ENCODE measurements at places on chromosomes 2 and 18.

DNA sequence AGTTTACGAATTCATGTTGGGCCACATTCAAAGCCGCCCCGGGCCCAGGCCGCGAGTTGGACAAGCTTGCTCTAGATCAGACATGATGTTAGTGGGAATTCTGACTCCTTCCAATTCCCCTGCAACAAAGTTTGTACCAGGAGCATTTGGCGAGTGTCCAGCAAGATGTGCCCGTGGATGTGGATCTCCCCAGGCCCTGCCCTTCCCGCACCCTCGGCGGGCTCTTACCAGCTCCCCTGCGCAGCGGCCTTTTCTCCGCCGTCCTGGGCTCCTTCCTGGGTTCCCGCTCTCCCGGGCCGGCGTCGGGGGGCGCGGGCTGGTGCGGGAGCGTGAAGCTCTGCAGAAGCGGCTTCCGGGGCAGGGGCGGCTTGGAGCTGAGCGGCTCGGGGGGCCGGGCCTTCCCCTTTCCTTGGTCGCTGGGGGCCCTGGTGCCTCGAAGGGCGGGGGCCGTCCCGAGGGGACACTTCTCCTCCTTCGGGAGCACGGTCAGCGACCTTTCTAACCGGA is 90.8 kb upstream of the MGAT4A start:
- no peak for DNase-seq

- DNase-seq, result no peak
Observed at GRCh38 chr2:64563436-64563938, 39.4 kb downstream of the AFTPH start.

GRCh38 chr2:154700136-154700535 is 1.6 kb downstream of the KCNJ3 start:
- DNase-seq, result no peak

DNA sequence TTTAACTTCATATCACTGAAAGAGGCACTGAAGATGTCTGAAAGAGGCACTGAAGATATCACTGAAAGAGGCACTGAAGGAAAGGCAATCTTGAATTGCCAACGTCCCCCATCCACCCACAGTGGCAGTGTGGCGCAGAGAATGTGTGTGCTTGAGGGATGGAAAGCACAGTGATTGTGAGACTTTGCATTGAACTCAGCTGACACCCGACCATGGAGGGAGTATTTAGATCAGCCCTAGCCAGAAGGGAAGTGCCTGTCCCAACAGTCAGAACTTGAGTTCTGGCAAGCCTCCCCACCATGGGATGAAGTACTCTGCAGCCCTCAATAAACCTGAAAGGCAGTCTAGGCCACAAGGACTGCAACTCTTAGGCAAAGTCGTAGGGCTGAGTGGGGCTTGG is 33.8 kb downstream of the MAP4K3 start:
- DNase-seq, result no peak

- DNase-seq, result no peak
Observed at GRCh38 chr2:75311521-75311920, 112.2 kb upstream of the TACR1 start.

DNA sequence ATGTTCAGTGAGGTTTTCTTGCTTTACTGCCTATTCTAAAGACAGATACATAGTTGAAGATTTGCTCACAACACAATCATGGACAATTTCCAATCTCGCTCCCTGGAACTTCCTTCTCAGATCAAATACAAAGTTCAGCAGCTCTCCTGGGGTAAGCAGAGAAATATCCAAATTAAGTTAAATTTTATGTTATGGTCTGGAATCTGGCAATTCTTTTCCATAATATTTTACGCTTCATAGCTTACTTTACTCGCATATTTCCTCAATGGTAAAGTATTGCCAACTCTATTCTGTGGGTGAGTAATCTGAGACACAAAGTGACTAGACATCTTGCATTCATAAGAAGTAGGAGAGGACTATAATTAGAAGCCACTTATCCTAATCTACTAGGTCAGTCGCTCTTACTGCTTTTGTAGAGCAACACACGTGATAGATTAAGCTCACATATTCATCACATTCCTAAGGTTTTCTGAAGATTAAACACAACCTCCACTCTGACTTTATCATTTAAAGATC is 529.4 kb downstream of the CCDC85A start:
- DNase-seq, result no peak

DNA sequence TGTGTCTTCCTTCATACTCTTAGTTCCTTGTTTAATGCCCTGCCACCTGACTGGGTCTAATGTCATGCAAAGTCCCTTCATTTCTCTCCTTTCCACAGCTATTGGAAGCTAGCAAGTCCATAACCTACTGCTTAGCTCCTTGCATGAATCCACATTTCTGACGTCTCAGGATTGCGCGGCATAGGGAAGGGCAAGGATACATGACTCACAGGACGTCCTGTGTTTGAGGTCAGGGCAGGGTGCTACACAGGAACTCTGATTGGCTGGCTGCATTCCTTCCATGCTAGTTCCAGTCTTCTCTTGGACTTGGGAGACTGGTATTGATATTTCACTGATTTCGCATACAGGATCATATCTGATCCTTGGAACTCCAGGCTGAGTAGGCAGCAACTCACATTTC is 137.9 kb downstream of the CDH2 start:
- no peak for DNase-seq

- DNase-seq, result no peak
Observed at GRCh38 chr2:148882051-148882450, 7.0 kb downstream of the KIF5C start.

- DNase-seq, result no peak
Observed at GRCh38 chr2:13968811-13969210, 663.7 kb upstream of the LRATD1 start.

DNA sequence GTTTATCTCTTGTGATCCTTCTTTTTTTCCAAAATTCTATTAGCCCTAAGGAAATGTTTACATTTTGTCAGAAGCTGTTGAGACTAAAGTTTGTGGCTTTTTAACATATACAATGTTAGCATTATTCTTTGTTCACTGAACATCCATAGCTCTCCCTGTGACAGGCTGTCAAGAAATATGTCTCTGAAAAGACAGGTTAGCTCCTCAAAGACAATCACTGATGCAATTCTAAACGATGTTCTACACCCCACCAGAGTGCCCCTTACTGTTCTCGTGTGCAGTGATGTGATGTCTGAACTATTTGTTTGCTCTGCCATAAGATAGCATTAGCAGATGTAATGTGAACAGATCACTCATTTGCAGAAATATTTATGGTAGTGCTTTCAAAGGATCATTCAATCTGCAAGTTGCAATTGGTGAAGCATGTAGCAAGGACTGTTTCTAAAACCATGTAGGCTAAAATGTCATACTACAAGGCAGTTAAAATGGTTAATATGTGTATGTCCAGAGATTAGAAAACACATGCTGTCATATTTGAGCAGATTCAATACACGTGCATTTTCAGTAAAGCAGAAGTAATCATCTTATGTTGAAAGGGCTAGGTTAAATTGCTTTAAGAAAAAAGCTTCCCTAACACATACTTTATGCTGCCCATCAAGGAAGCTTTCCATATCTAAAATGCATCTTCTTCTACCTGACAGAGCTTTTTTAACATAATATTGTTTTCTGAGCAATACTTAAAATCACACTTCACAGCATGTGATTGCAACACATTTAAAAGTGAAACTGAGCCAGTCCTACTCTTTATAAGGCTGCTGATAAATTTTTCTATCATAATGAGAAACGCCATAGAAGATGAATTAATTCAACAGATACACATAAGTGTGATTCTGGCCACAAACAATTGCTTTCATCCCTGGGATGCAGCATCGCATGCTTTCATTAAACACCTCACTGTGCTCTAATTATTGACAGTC is 285.7 kb upstream of the UBE2E3 start:
- no peak for DNase-seq

DNA sequence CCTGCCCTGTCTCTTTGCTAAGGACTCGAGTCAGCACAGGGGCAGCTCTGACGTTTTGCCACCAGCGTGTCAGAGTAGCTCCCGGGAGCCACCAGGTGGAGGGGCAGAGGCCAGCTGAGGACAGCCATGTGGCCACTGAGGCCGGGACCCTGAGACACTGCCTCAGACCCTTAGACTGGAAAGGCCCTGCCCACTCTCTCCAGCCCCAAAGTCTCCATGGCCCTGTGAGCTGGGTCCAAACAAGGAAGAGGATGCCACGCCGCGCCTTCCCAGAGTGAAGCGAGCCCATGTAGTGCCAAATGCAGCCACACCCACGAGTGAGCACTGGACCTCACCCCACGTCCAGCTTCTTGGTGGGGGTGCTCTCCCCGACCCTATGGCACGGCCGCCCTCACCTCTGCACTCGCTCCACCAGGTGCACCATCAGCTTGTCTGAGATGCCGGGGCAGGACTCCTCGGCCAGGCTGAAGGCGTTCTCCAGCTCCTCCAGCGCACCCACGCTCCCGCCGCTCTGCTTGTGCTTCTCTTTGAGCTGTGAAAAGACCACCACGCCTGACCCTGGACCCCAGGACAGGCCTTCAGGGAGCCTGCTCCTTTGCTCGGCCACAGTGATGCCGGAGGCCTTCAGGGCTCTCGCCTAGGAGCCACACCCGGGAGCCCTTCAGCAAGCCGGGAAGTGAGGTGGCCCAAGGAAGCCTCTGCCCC is 12.2 kb downstream of the STK25 start:
- DNase-seq, result no peak

DNA sequence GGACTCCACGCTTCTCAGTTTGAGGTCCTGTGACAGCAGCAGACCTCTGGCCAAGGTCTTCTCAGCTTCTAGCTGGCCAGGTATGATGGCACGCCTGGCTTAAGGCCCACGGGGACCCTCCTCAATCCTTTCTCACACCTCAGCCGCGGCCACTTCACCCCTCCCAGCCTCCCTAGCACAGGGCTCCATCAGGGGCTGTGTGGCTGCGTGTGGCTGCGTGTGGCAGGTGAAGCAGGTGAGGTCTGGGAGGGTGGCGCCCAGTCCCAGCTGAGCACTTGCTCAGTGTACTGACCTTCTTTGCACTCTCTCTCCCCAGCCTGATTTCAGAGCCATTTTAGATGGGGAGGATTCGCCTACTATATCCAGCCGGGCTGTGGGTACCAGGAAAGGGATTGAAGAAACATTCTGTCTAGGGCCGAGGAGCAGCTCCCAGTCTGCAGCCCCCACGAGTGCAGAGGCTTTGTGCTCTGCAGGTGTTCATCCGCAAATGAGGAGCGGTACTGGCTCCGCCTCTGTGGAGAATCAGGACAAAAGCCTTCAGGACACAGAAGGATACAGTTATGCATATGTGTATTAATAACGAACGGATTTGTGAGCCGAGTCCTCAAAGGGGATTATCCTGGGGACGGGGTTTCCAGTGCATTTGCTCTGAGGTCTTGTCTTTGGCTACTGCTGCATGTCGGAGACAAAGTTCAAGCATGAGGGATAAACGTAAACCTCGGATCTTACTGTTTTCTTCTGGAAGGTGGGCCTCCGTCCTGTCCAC is 236.9 kb upstream of the RAB6C start:
- no peak for DNase-seq

DNA sequence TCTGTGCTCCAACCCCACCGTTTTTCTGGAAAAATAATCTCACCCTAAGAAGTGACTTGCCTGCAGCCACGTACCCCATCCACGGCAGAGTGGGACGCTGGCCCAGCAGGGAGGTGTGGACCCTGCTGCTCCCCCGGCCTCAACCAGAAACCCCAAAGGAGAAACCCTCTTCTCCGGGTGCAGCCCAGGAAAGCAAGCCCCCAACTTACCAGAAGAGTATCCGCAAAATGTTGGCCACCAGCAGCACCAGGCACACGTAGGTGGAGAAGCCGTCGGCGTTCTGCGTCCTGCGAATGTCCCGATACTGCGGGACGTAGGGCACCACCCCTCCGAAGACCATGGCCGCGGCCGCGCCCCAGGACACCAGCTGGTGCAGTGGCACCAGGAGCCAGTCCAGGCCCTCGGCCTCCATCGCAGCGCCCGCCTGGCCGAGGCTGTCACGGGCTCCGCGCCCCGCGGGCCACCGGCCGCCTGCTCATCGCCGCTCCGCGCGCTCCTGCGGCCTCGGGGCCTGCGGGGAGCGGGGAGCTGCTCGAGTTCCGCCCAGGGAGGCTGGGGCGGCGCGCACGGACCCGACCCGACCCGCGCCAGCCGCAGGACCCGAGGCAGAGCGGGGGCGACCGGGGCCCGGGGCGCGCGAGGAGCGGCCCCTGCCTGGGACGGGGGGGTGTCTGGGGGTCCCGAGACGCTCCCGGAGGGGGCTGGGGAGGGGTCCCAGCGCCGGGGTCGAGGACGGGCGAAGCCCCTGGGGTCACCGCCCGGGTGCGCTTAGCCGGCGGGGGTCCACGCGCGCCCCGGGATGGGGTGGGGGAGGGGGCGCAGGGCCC is 725 bp downstream of the SLC66A2 start:
- DNase-seq, result no peak

GRCh38 chr2:239311132-239312040 is 89.4 kb downstream of the HDAC4 start:
- DNase-seq, result no peak

- no peak for DNase-seq
Observed at GRCh38 chr2:183564726-183565125, 440.5 kb downstream of the NUP35 start.

DNA sequence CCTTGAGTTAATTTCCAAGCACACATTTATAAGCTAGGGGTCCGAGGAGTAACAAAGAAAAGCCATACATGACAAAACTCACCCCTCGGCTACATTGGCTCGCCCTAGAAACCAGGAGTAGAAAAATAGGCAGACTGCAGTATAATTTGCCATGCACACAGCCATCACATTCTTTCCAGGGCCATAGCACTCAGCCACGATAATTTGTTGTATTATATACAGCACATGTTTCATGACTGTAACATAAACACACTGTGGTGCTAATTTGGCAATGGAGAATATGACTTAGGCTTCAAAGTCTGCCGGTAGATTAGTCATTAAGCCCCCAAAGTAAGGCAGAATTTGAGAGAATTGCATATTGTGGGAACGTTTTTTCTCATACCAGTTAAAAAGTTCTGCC is 254.9 kb downstream of the ZNF521 start:
- no peak for DNase-seq

- no peak for DNase-seq
Observed at GRCh38 chr2:164655336-164655735, 34.1 kb upstream of the GRB14 start.

DNA sequence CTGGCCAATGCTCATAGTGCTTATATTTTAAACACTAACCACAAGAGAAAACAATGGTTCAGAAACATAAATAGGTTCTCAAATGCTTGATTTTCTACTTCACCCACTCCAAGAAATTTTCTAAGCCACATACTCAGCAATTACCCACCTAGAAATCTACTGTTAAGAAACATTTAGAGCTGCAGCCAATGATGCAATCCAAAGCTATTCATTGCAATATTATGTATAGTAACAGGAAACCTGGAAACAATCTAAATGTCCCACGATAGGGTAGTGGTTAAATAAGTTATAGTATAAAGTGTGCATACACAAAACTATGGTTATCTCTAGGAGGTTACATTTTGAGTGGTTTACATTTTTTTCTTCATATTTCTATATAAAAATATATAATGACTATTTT is 5.7 kb downstream of the FAM237A start:
- DNase-seq, result no peak

All from NCI-H187 (cell line).